ENCODE measurements at places on chromosomes 3 and 15. TPM values are rescaled to one million over a fixed set of nuclear protein-coding genes. Genes with fewer than 3 reads are reported as not detected.

DNA sequence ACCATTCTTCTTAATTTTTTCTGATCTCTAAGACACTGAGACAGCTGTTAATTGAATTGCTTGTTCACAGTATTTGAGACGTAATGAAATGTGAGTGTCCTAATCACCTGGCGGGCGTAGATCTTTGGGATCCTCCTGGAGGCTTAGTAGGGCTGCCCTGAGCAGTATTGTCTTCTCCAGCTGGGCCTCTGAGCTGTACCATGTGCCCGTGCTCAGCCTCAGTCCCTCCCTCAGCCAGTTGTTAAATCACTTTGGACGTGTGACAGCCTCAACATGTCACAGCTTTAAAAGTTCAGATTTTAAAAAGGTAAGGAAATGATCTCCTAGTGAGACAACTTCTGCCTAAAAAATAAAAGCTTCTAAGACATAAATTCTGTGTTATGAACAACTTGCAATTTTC is 35.5 kb downstream of the IGF1R start:
- DNase-seq = no peak

GRCh38 chr3:46093327-46093942 is 66.2 kb upstream of the XCR1 start:
- no peak for DNase-seq

DNA sequence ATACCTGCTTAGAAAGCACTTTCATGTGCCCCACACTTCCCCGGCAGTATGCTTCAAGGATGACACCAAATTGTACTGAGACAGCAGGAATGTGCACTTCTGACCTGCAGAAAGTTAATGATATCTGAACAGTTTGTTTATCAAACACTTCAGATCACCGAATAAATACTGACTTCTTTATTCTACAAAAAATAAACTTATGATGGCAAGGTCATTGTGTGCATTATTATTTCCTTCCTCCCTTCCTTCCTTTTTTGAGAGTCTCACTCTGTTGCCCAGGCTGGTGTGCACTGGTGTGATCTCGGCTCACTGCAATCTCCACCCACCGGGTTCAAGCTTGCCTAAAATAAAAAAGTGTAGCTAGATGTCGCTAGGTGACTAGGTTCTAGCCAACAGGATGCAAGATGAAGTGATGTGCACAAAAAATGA is 80.3 kb downstream of the FAIM start:
- no peak for DNase-seq

Gene CHST13
- 0.38 TPM for total RNA-seq

DNA sequence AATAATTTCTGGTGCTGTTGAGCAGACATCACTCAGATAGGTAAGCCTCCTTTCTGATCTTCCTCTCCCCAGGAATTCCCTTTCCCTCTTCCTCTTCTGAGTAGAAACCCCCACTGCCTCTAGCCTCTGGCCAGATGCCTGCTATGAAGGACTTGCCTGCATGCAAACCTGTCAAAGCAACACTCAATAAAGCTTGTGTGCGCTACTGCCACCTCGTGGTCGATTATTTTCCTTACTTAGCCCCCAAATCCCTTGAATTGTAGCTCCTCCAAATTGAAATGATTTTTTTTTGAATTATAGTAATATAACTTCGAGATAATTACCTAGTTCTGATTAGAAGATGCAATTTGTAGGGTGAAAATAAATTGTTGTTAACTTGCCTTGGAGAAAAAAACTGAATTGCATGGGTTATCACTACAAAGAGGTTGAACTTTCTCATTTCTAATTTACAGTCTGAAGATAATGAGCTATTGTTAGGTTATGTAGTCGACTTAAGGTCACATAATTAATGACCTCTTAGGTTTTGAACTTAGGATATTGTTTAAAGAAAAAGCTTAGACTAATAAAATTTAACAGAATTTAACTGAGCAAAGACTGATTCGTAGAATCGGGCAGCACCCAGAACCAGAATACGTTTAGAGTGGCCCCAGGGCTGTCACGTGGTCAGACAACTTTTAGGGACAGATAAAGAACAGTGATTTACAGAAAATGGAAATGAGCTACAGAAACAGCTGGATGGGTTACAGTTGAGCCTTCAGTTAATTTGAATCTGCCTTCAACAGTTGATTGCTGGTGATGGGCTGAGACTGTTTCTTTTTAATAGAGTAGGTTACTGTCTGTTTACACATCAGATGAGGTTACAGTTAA is 269.3 kb downstream of the ARPP21 start:
- DNase-seq = peak; percentile 89

Gene LDHAL6B
- not detected for total RNA-seq

Gene GABRR3
- 0.05 TPM for total RNA-seq

Gene NEK10
- 0.76 TPM for total RNA-seq

Gene ELP6
- 43.5 TPM for total RNA-seq

DNA sequence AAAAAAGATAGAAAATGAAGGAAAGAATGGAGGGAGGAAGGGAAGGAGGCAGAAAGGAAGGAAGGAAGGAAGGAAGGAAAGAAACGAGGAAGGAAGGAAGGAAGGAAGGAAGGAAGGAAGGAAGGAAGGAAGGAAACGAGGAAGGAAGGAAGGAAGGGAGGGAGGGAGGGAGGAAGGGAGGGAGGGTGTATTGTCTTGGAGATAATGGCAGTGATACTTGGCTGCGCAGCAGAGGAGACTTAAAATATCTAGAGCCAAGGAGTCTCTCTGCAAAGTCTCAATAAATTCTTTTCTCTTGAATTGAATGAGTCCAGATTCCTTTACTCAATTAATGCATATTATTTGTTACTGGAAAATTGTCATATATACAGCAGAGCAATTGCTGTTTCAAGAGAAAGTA is 1059.7 kb downstream of the ZPLD1 start:
- no peak for DNase-seq

DNA sequence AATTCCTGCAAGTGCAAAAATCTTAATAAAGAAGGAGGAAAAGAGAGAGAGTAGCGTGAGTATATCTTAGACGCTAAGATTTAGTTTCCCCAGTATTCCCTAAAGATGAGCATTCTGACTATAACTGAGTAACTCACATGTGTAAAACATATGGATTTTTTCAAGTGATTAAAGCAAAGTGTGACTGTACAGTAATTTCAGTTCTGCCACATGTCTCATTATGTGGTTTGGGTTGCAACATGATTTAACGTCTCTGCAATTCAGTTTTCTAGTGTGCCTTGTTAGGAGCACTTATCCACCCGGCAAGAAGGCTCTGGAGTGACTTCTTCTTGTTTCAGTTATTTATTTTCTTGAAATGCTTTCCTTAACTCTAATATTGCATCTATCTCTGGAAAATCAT is 514.1 kb downstream of the ROBO1 start:
- DNase-seq = no peak

DNA sequence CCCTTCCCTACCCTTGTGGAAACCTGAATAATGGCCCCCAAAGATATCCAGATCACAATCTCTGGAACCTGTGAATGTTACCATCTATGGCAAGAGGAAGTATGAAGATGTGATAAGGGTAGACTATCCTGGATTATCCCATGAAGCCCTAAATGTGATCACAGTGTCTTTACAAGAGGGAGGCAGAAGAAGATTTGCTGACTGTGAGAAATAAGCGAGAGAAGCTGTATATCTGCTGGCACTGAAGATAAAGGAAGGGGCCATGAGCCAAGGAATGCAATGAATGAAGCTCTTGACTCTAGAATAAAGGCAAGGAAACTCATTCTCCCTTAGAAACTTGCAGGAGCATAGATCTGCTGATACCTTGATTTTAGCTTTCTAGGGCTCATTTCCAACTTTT is 39.1 kb downstream of the SOX14 start:
- no peak for DNase-seq

- no peak for DNase-seq
Measured at GRCh38 chr3:34035775-34036174, 237.3 kb downstream of the PDCD6IP start.

DNA sequence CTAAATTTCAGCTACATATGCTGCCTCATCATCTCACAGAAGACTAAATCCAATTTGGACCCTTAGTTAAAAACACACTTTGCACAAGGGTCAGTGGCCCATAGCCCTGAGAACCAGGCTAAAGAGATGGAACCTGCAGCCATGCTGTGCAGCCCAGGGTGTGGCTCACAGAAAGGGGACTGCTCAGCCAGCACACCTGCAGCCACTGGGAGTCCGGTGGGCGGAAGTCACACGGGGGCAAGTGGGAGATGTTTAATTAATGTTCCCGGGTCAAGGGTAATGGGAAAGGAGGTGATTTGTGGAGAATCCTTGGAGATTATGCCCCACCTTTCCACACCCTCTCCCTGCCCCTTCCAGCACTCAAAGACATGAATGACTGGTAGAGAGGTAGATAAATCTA is 467.4 kb downstream of the EPHB1 start:
- no peak for DNase-seq

DNA sequence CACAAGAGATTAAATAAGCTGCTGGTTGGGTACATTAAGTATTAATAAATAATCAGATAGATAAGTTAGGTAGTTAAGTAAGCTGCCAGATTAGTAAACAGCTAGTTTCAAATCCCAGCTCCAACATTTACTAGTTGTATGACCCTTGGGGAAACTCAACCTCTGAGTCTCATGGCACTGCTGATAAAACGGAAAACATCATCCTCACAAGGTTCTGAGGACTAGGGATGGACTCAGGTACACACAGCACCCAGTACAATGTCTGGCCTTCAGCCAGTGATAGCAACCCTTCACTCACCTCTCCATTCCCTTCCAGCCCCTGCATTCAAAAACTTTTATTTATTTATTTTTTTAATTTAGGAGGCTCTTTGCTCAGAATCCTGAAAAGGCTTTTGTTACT is 32.3 kb downstream of the B3GNT5 start:
- DNase-seq = no peak

Gene ABHD5
- 10.3 TPM for total RNA-seq

DNA sequence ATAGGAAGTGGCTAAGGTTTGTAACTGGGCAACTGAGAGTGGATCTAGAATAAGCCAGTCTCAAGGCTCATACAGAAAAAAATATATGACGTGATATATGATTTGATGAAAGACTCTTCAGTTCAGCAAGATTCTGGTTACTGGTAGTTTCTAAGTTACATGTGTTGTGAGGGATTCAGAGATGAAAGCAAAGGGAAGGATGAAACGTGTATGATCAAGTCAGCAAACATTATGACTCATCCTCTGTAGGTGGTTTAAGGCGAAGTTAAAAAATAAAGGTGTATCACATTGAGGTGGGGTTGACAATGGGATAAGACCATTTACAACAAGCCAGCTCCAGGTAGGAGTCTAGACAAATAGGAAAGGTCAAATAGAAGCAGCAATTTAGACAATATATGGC is 16.2 kb downstream of the TERC start:
- no peak for DNase-seq

Gene DPPA2
- 0.14 TPM for total RNA-seq

GRCh38 chr3:127775398-127776109 is 46.8 kb downstream of the MGLL start:
- no peak for DNase-seq

- no peak for DNase-seq
Measured at GRCh38 chr3:101270149-101270548, 50.2 kb downstream of the IMPG2 start.

- no peak for DNase-seq
Measured at GRCh38 chr3:197353001-197353866, 54.8 kb upstream of the DLG1 start.

Gene PGBD4
- total RNA-seq = 1.4 TPM

Gene FANCD2OS
- total RNA-seq = not detected

- no peak for DNase-seq
Measured at GRCh38 chr3:141412936-141413354, 44.6 kb downstream of the ZBTB38 start.

Gene MYH15
- total RNA-seq = 0.19 TPM

DNA sequence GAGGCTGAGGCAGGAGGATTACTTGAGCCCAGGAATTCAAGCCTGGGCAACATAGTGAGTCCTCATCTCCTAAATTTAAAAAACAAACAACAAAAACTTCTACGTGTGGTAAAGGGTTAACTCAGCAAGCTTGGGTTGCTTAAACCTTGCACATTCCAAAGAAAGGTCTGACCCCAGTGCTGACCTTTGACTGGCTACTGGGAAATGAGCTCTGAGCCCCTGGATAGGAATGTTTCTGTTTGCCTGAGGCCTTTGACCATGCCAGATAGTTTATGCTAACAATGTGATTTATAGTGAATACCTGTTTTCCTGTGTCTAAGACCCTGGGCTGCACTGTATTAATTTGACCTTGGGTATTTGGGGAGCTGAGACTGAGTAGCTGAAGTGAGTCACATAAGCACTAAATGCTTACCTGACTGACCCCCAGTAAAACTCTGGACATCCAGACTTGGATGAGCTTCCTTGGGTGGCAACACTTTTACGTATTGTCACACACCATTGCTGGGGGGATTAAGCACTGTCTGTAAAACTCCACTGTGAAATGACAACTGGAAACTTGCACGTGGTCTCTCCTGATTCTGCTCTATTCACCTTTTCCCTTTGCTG is 20.7 kb downstream of the TCAIM start:
- DNase-seq = no peak

DNA sequence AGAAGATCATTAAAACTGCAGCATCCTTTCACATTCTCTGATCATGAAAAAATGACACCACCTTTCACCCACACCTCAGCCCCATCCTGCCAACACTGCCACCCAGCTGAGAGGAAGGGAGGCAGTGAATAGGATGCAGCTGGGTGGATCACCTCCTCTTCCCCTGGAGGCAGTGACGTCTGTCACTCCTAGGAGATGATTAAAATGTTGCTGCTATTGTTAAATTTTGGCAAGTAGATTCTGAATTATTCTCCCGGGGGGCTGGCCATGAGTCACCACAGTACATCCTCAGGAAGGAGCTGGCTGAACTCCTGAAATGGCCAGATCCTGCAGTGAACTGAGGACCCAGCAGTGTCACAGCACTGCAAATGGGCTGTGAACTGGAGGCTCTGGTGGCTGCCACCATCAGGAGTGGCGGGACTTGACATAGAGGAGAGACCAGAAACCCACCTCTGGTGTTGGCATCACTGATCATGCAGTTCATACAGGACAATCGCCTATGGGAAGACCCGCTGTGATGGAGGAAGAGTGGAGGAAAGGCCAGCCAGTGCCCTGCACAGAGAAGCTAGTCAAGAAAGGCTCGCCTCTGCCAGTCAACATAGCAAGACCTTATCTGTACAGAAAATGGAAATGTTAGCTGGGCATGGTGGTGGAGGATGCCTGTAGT is 199.1 kb downstream of the FAM43A start:
- DNase-seq = no peak

GRCh38 chr3:40333416-40333815 is 23.9 kb downstream of the EIF1B start:
- DNase-seq = no peak

Gene ARNT2
- 1.4 TPM for total RNA-seq

DNA sequence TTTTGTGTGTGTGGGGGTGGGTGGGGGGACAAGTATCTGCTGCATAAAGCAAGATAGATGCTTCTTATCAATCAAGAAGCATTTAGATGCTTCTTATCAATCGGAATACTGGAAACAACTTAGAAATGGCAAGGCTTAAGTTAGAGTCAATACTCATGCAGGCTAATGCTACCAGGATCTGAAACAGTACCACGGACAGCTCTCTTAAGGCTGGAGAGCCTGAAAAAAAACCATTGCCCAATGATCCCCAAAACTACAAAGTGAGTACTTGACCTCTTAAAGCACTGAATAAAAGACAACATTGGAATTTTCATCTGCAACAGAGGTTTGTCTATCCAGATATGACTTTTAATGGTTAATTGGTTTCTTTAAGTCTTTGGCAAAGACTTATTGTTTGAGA is 262.3 kb downstream of the GAP43 start:
- DNase-seq = no peak

Gene GPR149
- total RNA-seq = not detected

- DNase-seq = no peak
Measured at GRCh38 chr3:59535791-59536221, 486.0 kb upstream of the CFAP20DC start.

- no peak for DNase-seq
Measured at GRCh38 chr3:52522651-52523251, 10.9 kb downstream of the NT5DC2 start.

- DNase-seq = no peak
Measured at GRCh38 chr3:143000528-143000927, 842 bp upstream of the U2SURP start.
